ENCODE measurements at places on chromosomes 6 and 20.

- DNase-seq: no peak
These were observed 168.2 kb upstream of the FOXQ1 start for GRCh38 chr6:1143655-1144054.

DNA sequence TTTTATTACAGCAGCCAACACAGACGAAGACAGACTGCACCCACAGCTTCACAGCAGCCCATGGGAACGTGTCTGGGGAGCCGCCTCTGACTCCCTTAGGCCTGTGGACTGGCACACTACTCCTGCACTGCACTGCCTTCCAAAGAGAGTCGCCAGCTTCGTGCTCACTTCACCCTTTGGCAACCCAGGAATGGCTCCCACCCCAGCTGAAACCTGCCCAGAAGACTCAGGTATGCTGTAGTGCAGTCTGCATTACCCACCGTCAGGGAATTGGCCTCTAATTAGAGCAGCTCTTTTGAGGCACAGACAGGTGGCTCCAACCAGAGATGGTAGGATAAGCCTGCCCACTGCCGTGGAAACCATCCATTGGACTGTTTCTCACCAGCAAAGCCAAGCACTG, 39.9 kb upstream of the FRMD1 start:
- no peak for DNase-seq

DNA sequence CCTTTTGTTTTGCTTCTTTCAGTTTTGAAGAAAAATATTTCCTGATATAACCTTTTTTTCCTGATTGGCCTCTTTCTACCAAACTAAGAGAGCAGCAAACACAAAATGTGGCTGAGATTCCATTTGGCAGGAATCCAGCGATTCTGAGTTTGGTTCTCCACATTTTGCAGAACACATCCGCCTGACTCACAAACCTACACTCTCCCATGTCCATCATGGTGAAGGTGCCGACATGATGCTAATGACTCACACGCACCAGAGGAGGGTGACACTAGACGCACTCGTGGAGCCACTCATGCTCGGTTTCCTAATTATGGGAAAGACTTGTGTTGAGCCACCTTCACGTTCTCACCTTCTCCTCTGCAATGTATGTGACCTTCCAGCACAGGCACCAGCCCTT, 45.9 kb upstream of the DUSP22 start:
- no peak for DNase-seq

GRCh38 chr6:96153775-96154174, 138.0 kb downstream of the FUT9 start:
- DNase-seq: no peak

- DNase-seq: no peak
These were observed 103.2 kb downstream of the FBXO5 start for GRCh38 chr6:152879681-152880080.

DNA sequence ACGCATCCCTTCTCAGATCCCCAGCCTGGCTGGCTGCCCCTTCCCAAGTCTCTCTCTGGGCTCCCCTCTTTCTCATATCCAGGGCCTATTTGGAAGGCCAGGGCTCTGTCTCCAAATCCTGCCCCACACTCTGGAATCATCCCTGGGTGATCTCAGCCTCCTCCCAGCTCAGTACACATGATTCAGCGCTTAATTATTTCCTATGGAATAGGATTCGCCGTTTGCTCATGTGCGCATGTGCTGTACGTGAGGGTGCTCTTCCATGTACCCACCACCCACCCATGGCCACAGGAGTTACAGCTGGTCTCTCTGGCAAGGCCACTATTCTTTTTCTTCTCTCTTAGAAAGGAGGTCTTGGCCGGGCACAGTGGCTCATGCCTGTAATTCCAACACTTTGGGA, 81.7 kb upstream of the FOXP4 start:
- no peak for DNase-seq

- no peak for DNase-seq
These were observed 5.4 kb upstream of the SIRPB1 start for GRCh38 chr20:1625083-1625690.

DNA sequence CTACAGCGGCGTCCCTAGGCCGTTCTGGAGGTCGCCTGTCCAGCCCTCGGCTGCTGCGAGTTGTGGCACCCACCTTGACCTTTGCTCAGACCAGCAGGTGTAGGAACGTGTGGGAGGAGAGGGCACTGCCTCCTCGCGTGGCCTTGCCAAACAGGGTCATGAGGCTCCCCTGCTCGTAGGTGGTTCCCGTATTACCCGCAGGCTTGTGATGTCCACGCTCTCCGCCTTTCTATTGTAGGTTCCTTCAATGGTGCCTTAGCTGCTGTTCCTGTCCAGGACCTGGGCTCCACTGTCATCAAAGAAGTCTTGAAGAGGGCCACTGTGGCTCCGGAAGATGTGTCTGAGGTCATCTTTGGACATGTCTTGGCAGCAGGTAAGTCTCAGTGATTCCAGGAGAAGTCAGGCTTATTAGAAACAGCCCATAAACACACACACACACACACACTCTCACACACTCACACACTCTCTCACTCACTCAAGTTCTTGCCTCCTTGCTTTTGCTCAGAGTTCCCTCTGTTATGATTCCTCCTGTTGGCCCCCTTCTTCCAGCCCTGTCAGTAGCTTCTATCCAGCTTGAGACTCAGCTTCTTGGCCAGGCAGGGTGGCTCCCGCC, 942 bp downstream of the ACAT2 start:
- DNase-seq: no peak

GRCh38 chr20:5908981-5909380, 41.4 kb downstream of the TRMT6 start:
- no peak for DNase-seq

- DNase-seq: no peak
These were observed 87.7 kb downstream of the PLCG1 start for GRCh38 chr20:41225091-41225490.

DNA sequence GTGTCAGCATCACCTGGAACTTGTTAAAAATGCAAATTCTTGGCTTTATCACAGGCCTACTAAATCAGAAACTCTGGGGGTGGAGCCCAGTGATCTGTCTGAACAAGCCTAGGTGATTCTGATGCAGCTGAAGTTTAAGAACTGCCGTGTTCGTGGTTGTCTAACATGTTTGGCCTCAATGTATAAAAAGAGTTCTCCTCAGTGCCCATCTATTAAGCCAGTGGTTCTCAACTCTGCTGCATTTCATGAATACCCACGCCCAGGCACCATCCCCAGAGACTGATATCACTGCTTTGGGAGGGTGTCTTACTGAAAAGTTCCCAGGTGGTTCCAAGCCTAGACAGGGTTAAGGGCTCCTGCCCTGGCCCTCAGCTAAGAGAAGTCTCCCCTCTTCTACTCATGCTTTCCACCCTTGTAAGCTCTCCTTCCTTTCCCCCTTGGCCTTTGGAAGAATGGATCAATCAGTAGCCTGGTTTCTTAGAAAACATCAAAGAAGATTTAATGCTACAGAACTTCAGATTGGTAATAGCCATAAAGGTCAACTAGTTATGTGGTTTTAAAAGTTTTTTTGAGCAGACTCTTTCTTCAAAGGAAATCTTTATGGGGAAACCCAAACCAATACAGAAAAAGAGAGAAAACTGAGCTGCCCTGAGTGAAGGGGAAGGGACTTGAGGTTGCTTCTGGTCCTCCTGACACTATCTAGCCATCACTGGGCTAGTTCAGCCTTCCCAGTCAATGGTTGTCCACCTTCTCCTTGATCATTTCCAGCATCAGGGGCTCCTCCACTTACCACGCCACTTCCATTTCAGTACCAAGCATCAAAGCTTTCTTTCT, 38.9 kb upstream of the TNFAIP3 start:
- DNase-seq: peak; percentile 15

DNA sequence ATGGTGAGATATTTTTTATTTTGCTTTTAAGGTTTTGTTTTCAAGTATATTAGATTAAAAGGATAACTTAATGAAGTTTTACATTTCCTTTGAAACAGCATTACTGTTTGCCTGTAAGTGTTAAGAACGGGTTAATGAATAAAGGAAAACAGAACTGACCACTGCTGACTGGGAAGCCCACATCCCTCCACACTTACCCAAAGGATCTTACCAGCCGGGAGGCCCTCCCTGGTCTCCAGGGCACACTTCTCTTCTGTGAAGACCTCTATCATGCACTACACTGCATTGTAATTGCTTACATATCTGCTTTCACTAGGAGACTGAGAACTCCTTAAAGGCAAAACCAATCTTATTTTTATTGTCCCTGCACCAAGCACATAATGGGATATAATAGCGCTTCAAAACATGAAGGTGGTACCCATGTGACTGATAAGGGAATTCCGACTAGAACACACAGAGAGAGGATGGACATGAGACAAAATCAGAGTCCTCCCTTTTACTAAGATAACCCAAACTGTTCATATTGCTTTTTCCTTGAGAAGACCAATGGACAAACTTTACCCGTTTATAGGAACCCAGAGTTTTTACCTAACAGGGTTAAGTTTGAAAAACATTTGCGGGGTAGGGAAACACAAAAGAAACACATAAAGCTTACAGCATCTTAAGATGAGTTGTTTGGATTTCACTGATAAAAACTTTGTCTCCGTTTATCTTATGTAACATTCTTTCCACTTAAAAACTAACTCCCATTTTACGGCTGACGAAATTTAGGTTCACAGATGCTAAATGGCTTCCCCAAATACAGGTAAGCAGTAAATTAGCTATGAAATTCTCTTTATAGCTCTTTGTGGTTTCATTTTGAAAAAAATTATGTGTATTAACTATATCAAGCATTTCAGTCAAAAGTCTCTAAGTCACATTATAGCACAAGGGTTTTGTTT, 8.7 kb downstream of the EZR start:
- no peak for DNase-seq

DNA sequence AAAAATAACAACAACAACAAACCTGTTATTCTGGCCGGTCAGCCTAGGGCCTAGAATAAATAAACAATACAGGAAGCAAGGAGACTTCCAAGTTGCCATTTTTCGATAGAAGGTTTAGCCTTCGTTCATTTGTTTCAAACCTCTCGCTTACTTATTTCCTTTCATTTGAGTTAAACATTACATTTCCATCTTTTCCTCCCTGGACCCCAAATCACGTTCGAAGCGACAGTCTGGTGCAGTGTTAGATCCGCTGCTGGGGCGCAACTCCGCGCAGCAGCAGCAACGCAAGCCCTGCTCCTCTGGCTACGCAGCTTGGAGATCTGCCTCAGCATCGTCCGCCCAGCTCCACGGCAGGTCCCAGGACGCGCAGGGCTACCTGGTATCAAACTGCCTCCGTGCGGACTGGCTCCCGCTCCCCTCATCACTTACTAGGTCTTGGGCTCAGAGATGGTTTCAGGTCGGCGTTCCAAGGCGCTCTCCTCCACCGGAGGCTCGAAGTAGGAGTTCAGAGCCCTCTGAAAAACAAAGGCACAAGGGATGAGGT, 530 bp downstream of the TDP2 start:
- peak; percentile 42 for DNase-seq

DNA sequence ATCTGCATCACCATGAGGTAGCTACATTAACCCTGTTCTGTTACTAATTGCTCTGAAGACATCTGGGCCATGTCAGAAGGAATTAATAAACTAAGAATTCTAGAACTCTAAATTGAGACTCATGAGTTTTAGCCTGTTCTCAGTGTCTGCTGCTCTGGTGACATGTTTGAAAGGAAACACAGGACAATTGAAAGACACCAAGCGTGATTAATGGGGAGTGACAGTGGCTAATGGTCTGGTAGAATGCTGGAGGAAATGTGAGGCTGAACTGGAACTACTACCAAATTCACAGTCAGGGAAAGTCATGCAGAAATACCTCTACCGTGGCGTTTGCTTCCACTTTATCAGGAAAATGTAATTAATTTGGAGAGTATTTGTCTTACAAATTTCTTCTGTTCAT, 140.0 kb downstream of the TBC1D7 start:
- DNase-seq: no peak

GRCh38 chr20:33082546-33082945, 3.1 kb downstream of the BPIFB4 start:
- DNase-seq: no peak

DNA sequence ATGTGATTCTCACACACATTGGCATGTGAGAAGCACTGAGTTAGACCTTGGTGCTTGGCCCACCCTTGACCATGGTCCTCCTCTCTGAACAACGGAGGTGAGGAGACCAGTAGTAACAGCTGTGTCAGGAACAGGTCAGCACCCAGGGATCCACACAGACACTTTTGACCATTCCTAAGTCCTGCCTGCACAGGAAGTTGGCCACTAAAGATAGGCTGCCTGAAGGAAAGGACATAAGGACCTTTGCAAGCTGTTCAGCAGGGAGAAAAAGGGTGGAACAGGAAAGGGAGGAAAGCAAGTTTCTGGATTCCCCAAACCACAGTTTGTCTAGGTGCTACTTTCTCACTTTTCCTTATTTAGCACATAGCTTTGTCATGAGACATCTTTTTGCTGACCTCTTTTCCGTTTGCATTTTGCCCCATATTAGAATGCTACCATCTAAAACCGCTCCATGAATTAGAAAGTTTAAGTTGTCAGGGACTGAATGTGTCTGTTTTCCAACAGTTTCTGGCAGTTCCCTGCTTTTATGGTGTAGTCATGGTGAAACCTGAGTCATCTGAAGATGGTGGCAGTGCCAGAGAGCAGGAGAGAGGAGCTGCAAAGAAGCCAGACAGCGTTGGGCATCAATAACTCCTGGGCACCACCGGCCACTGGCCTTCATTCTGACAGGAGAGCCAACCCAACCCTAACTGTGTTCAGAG, 1.1 kb upstream of the CD109 start:
- DNase-seq: no peak

GRCh38 chr6:25058941-25059340, 123.2 kb upstream of the RIPOR2 start:
- no peak for DNase-seq

DNA sequence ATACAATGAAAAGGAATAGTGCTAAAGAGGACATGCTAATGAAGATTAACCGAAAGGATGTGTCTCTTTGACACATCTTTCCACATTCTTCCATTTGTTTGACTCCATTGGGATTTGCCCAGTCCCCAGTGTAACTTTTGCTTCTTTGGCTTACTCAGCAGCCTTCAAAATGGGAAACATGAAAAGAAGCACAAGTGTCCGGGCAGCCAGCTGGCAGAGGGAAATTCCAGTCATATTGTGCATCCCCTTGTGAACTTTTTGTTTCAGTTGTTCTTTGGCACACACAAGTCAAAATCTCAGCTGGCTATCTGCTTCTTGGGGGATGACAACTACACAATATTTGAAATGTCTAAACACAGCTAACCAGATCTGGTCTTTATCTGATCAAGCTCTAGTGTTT, 157.4 kb downstream of the OGFRL1 start:
- DNase-seq: no peak

DNA sequence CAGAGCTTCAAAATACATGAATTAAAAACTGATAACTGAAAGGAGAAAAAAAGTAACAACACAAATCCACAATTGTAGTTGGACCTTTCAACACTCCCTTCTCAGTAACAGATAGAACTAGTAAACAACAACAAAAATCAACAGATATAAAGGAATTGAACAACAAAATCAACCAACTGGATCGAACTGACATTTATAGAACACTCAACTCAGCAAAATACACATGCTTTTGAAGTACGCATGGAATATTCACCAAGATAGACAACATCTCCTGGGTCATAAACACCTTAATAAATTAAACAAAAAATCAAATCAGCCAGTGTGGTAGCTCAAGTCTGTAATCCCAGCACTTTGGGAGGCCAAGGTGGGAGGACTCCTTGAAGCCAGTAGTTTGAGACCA, 63.3 kb downstream of the ILRUN start:
- no peak for DNase-seq

- DNase-seq: no peak
These were observed 12.1 kb upstream of the NDUFAF4 start for GRCh38 chr6:96909811-96910210.

- no peak for DNase-seq
These were observed 21.2 kb upstream of the ABT1 start for GRCh38 chr6:26575494-26575939.

Measured in activated CD4-positive, alpha-beta T cell treated with anti-CD3 and anti-CD28 coated beads, Interleukin-2, amount 50 U/mL, for 4 hours (primary cell).